Esophagus mucosa (tissue), 1 donor: ENCODE measurements at places on chromosomes 12 and 14. TPM values are rescaled to one million over a fixed set of nuclear protein-coding genes. Genes with fewer than 3 reads are reported as not detected.

Gene OR6J1
- not detected for total RNA-seq

Gene PTMS
- 234 TPM for total RNA-seq

Gene RD3L
- not detected for total RNA-seq

Gene RPS6KA5
- 9.1 TPM for total RNA-seq

Gene KRT81
- total RNA-seq = not detected

Gene KERA
- not detected for total RNA-seq

Gene TGM1
- total RNA-seq = 1,652 TPM

Gene CLEC2A
- not detected for total RNA-seq

Gene SPTLC2
- 40.1 TPM for total RNA-seq

Gene LBHD2
- not detected for total RNA-seq

Gene EGLN3
- 33.8 TPM for total RNA-seq

Gene KRT72
- not detected for total RNA-seq

Gene C12orf56
- total RNA-seq = 3.3 TPM

Gene PTGER2
- total RNA-seq = 0.40 TPM

Gene PROX2
- total RNA-seq = not detected

Gene CACNA2D4
- 1.1 TPM for total RNA-seq

Gene AQP6
- not detected for total RNA-seq

Gene GZMH
- not detected for total RNA-seq

Gene SLC10A1
- not detected for total RNA-seq

Gene DCAF4
- 9.6 TPM for total RNA-seq

Gene SIX6
- not detected for total RNA-seq

Gene GPD1
- 0.56 TPM for total RNA-seq

Gene BRF1
- total RNA-seq = 11.7 TPM

Gene FOXG1
- total RNA-seq = not detected

Gene ESRRB
- 0.12 TPM for total RNA-seq

Gene KLRK1
- total RNA-seq = not detected

Gene LRCOL1
- 0.32 TPM for total RNA-seq

Gene C14orf39
- total RNA-seq = not detected

Gene PTPRQ
- total RNA-seq = 0.04 TPM

Gene KRT6C
- 2,886 TPM for total RNA-seq

Gene ESR2
- total RNA-seq = 0.48 TPM

Gene AP1G2
- total RNA-seq = 81.3 TPM

Gene SPIC
- total RNA-seq = 0.16 TPM

Gene RAN
- total RNA-seq = 693 TPM

Gene SLC17A8
- not detected for total RNA-seq

Gene OTX2
- total RNA-seq = not detected

Gene CLEC6A
- not detected for total RNA-seq

Gene CISTR
- not detected for total RNA-seq

Gene ATG2B
- 13.8 TPM for total RNA-seq

Gene MYO1H
- 1.0 TPM for total RNA-seq

Gene FAM186B
- total RNA-seq = 0.36 TPM

Gene MSRB3
- 3.6 TPM for total RNA-seq

Gene CLBA1
- 8.2 TPM for total RNA-seq

Gene SRGAP1
- total RNA-seq = 5.8 TPM

Gene C12orf57
- 84.0 TPM for total RNA-seq

Gene GPR132
- total RNA-seq = 0.36 TPM

Gene SVOP
- not detected for total RNA-seq

Gene GLRX5
- 27.8 TPM for total RNA-seq

Gene BHLHE41
- 5.8 TPM for total RNA-seq

Gene C12orf42
- not detected for total RNA-seq

Gene NFE2
- total RNA-seq = not detected
